Effector memory CD4-positive, alpha-beta T cell (primary cell): ENCODE measurements at places on chromosomes 11 and 22.

DNA sequence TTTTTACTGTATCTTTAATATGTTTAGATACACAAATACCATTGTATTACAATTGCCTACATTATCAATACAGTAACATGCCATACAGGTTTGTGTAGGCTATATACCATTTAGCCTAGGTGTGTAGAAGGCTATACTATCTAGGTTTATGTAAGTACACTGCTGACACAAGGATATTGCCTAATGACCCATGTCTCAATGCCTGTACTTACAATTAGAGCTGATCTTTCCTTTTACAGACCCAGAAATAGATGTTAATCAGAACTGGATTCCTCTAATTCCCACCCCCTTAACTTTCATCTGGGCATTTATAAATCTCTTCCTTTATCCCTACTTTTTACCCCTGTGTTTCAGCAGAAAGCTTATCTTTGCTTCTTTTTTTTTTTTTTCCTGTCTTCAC is 229.5 kb downstream of the METTL15 start:
- DNase-seq = no peak

- no peak for DNase-seq
Observed at GRCh38 chr11:74820763-74821162, 72.1 kb downstream of the RNF169 start.

DNA sequence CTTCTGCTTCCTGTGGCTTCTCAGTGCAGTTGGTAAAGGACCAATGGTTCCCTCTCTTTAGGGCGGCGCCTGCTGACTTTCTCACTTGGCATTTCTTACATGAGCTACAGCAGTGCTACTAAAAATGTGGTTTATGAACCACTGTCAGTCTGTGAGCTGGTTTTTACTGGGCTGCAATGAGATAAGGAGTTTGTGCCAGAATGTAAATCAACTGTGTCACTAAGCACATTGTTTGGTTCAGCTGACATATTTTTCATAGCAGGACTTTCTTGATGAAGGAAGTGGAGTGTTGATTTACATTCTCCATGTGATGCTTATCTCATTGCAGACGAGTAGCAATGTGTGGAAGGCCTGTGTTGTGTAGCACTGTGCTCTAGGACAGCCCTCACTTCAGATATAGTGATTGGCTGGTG is 463.3 kb downstream of the SOX6 start:
- no peak for DNase-seq

DNA sequence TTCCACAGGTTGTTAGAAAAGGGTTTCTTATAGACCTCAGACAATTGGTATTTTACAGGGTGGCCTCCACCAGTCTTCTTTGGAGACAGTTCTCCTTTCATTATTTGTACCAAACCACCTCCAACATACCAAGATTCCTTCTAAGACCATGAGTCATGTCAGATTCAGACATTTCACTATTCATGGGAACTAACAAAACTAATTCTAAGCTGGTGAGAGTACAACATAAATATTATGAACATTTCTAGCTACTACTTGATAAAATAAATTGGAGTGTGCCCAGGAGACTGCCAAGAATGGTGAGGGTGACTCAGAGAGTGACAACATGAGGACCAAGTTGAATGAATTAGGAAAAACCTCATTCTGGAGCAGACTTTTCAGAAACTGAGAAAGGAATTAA is 494.6 kb upstream of the LRRC4C start:
- DNase-seq = no peak

DNA sequence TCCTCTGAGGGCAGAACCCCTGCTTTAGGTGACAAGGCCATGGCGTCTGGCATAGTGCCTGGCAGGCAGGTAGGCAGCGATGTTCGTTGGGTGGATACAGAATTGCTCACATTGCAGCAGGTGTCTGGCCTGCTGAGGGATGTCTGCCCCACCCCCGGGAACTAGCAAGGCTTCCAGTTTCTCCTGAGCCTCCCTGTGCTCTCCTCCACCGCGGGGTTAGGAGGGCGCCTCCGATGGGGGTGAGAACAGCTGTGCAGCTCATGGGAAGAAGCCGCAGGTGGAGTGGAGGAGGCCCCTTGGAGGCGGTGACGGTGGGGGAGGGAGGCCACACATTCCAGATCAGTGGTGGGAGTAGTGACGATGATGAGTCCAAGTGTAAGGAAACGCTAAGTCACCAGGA is 48.3 kb upstream of the JAM3 start:
- no peak for DNase-seq

GRCh38 chr11:125951731-125952130 is 5.9 kb downstream of the VSIG10L2 start:
- no peak for DNase-seq

DNA sequence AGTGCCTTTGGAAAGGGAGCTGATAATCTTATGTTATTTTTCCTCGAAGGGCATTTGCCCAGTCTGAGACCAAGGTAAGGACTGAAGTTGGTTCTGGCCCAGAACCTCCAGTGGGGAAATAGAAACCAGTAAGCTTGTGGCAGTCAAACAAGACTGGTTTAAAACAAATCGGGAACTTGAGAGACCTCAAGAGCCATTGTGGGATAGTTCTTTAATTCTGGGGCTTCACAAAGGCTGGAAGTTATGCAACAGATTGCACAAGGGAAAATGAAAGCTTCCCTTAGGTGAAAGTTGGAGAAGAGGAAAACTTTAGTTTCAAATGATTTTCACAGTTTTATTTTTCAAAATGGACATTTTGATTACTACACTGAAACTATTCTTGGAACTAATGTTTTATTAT is 33.5 kb upstream of the RAB38 start:
- DNase-seq = no peak

GRCh38 chr11:134069426-134070341 is 812 bp downstream of the JAM3 start:
- DNase-seq = no peak

DNA sequence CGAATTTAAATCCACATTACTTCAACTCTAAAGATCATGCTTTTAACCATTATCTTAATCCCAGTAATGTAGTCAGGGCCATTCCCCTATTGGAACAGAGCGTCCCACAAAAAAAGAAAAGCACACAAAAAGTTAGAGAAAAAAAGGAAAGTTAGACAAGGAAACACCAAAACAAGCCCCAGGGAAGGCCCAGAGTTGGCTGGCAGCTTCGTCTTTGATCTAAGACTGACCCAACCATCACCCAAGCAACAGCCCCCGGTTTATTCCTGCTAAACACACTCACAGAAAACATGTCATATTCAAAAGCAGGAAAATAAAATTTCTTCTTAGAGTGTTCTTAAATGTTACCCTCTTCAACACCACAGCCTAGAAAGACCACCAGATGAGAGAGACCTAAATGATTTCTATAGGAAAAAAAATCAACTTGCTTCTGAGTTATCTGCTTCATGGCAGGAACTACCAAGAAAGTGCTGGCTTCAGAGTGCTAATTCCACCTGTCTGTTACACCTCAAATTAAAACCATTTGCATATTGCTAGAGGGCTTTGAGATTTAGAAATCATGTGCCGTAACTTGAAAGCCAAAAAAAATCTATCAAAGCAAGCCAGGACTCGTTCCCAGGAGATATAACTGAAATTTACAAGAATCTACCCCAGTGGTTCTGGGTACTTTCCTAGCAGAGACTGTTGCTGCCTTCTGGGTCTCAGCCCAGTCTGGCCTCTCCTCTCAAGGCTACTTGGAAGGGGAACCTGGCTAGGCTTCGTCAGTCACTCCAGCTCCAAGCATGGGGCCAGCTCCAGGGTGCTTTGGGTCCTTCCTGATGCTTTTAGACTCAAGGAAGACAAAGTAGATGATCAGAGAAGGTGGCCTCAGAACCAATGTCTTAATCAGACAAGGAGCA is 31.2 kb downstream of the POU2AF3 start:
- DNase-seq = no peak

- no peak for DNase-seq
Observed at GRCh38 chr11:35853971-35854370, 89.9 kb upstream of the LDLRAD3 start.

GRCh38 chr22:37746366-37747079 is 49.7 kb downstream of the TRIOBP start:
- DNase-seq = no peak

GRCh38 chr22:39655004-39655579 is 84.5 kb downstream of the CACNA1I start:
- no peak for DNase-seq

- no peak for DNase-seq
Observed at GRCh38 chr11:23278121-23278520, 417.8 kb upstream of the CCDC179 start.

DNA sequence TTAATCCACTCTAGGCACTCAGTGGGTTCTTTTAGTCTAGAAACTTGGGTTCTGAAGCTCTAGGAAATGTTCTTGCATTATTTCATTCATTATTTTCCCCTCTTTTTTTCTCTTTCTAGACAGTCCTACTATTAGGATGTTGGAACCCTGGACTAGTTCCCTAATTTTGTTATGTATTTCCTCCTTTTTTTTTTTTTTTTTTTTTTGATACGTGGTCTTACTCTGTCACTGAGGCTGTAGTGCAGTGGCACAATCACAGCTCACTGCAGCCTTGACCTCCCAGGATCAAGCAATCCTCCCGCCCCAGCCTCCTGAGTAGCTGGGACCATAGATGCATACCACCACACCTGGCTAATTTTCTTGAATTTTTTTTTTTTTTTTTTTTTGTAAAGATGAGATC is 9.4 kb downstream of the UPB1 start:
- no peak for DNase-seq

DNA sequence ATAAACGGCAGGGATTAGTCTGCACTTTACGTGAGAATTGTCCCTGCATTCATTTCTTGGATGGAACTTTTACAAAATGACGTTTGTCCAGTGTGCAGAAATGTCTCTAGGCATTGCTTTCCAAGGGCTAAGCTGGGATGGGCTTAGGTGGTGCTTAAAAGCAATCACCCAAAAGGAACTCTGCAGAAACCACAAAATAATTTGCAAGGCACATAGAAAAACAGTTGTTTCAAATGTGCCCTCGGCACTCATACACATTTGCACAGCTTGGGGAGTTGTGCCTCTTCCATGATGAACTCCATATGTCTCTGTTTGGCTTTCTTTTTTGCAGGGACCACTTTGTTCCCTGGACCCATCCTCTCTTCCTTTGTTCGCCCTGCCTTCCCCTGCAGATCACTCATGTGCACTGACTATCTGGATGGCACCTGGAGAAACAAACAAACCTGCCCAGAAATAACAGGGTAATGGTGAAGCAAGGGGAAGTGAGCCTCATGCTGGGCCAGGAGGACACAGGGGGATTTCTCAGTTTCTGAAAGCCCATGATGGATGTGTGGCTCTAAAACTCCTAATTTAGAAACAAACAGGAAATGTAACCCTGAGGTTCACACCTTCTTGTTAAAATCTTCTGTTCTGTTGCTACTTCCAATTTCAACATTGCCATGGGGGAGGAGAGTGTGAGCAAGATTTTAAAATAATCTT is 150.2 kb downstream of the SNX19 start:
- no peak for DNase-seq

GRCh38 chr22:23068096-23068831 is 2.1 kb upstream of the GNAZ start:
- no peak for DNase-seq

- peak; percentile 62 for DNase-seq
Observed at GRCh38 chr22:24805790-24806662, at the start of gene SGSM1. SGSM1 (plus strand) TSS chr22:24806211; CDS start chr22:24806326, 115 bp downstream.

DNA sequence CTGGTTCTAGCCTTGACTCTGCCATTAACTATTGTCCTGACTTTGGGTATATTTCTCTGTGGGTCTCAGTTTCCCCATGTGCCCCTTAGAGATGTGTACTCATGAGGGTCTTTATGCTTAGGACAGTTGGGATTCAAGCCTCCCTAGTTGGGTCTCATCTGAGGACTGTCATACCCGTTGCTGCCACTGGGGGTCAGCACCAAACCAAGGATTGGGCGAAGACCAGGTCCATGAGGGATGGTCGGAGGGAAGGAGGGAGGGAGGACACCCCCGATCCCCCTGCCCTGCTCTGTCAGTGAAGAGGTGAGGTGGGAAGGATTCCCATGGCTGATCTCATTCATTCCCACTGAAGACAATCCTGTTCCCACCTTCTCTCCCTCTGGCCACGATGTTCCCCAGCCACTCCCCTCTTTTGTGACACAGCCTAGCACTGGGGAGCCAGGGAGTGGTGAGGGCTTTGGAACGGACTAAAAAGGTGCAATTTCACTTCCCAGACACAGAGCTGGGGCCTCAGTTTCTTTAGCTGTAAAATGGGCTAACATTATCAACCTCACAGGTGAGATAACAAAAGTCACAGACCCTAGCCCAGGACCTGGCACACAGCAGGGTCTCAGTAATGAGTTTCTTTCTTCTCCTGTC is 12.4 kb upstream of the KLHL35 start:
- DNase-seq = peak; percentile 48

- no peak for DNase-seq
Observed at GRCh38 chr22:38564669-38565068, 5.3 kb downstream of the DMC1 start.

DNA sequence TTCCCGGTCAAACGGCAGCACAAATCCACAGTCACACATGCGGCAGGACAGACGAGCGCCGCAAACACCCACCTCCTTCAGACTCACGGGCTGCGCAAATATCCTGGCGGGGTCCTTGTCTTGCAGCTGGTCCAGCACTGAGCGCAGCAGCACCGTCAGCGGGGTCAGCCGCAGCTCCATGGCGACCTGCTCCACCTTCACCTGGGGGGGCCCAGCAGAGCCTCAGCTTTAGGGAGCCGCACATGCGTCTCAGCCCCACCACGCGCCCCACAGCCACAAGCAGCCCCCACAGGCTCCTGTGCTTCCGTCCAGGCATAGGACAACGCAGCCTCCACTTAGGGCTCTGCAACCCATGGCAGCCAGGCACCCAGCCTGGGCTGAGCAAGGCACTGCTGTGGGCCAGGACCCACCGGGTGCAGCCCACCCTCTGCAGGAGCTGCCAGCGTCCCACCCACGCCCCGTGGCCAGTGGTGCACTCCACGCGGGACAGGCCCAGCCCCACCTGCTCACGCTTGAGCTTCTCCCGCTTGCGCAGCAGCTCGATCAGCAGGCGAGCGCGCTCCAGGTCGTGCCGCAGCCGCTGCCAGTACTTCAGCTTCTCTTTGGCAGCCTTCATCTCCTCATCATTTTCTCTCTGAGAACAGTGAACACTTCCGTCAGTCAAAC is 29.1 kb downstream of the BRD1 start:
- no peak for DNase-seq

GRCh38 chr11:42473106-42473505 is 838.7 kb upstream of the API5 start:
- no peak for DNase-seq

DNA sequence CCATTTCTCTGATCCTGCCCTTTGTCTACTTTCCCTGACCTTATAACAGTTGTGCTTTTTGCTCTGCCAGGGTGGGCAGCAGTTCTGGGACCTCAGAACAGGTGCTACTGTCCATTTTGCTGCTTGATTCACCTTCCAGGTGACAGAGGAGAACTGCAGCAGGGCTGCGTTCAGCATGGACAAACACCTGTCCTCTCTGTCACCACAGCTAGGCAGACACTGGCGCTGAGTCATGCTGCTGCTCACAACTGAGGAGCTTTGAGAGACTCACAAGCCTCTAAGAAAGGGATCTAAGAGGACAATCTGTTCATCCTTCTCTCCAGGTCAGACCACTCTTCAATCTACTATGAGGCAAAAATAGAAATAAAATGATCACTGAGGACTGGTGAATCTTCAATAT is 1144.5 kb upstream of the CCDC90B start:
- no peak for DNase-seq

GRCh38 chr11:125842321-125842948 is 9.3 kb downstream of the PATE4 start:
- DNase-seq = no peak
